BE2C (cell line): ENCODE measurements at places on chromosomes 12 and 14.
A peak's percentile ranks its signal among the peaks of the same experiment; 100 is the strongest.

DNA sequence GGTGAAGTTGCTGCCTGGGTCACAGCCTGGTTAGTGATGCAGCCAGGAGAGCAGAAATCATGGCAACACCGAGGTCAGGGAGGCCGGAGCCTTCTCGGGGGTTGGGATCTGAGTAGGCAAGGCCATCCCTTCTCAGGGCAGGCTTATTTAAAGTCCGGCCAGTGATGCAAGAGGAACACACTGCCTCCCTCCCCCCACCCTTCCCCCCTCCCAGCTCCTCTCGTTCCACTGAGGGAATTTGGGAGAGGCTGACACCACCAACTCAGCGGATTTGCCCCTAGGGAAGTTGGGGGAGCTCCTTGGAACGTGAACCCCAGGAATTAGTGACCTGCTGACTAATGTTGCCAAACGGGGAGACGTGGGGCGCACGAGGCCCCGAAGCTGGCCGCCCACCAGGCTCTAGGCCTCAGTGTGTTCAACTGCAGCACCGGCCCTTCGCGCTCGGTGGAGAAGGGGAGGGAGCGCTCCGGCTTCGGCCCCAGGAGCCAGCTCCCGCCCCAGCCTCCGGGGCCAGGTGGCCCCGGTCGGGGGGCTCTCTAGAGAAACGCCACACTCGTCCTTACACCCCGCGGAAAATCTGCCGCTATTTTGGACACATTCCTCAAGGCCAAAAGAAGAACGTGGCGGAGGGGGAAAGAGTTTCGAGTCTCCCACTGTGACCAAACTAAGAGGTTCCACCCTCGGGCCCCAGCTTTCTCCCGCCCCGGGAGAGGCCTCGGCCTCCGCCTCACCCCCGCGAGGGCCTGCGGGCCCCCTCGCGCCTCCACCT lies 1.6 kb downstream of the CTDSP2 start:
- DNase-seq: peak; percentile 64

GRCh38 chr14:40122968-40123648 lies 690.9 kb upstream of the FBXO33 start:
- no peak for DNase-seq

- no peak for DNase-seq
Observed at GRCh38 chr14:89845346-89845745, 109.2 kb downstream of the EFCAB11 start.

GRCh38 chr12:111444925-111445725 lies 39.4 kb downstream of the SH2B3 start:
- DNase-seq: peak; percentile 63

DNA sequence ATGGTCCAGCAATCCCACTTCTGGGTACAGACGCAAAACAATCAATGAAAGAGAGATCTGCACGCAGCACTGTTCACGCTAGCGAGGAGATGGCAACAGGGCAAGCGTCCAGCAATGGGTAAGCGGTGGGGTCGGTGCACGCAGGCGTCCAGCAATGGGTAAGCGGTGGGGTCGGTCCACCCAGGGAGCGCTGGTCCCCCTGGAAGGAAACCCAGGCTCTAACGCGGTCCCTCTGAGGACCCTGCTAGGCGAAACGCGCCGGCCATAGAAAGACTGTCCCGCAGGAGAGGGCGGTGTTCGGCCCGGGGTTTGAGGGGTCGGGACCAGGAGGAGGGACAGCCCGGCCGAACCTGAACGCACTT lies 618 bp upstream of the PGAM5 start:
- no peak for DNase-seq

DNA sequence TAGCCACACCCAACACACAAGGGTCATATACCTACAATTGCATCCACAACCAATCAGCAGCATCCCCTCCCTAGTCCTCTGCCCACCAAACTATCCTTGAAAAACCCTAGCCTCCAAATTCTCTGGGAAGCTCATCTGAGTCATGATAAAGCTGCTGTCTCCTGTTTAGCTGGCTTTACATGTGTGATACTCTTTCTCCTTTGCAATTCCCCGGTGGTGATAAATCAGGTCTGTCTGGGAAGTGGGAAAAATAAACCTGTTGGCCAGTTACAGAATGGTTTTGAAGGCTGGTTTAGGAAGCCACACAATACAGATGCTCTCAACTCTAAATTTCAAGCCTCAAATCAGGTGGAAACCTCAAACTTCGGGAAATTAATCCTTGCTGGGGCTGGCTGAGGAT lies 41.9 kb downstream of the TMEM132D start:
- no peak for DNase-seq

DNA sequence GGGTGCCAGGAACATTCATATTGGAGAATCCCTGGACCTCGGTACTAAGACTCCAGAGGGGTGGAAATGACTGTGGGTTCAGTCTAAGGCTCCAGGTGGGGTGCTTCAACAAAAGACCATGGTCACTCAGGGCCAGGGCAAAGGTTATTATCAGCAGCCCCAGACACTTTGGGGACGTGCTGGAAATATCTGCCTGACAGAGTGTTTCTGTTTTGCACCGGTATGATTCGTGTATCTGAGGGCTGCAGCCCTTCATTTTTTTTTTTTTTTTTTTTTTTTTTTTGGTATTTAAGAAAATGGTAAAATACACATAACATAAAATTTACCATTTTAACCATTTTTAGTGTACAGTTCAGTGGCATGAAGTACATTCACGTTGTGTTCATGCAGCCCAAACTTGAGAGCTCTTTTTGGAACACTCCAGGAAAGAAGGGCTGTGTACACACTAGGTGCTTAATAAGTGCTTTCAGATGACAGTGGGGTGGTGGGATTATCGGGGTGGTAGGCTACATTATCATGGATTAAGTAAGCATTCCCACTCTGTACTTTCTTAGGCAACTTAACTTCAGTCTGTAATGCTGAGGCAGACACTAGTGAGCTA lies 120.3 kb downstream of the CHST11 start:
- DNase-seq: no peak

DNA sequence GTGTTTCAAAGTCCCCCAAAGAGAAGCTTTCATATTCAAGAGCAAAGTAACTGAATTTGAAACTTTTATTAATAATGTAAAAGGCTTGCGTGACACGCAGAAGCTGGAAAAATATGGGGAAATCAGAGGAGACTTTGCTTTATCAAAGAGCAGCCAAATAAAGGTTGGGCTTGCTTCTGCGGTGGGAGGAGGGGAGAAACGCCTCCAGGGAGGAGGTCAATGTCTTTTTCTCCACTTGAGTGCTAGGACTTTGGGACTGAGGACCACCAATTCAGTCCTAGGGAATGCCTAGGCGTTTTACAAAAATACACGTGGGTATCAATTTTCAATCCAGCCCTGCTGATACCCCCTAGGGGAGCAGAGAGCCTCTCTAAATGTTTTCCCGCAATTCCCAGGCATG lies 60.9 kb upstream of the FZD10 start:
- no peak for DNase-seq

DNA sequence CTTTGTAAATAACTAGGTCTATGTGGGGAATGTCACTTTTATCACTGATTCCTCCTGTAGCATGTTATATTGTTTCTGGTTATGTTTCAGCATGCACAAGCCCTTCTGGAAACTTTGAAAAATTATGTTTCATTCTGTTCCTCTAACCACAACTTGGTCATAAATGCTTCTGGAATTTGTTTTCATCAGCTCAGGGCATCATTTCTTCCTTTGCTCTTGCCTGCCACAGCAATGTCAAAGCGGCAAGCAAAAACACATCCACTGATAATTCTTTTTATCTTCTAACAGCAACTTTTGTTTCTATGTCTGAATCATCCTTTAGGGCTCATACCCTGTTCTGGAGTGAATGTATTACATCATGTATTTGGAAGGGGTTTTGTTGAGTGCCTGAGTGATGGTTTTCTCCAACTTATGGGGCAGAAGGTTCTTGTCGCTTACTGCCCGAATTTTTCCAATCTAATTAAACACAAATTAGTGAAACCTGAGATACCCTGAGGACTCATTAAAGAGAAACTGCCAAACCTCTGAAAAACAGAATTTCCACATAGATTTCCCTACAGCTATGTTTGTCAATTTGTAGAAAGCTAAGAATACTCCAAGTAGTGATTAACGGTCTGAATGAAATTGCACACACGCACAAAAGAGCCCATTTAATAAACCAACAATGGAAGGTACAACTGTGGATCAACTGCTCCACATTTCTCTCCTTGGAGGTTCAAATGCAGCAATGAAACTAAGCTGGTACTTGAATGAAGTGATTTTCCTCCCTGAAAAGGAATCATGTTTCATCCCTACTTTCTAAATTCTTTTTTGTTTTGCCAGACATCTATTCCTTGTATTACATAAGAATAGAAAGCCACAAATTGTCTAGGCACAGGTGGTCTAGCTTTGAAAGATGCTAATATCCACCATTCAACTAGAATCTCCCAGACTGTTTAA lies 173.5 kb upstream of the KRR1 start:
- no peak for DNase-seq

DNA sequence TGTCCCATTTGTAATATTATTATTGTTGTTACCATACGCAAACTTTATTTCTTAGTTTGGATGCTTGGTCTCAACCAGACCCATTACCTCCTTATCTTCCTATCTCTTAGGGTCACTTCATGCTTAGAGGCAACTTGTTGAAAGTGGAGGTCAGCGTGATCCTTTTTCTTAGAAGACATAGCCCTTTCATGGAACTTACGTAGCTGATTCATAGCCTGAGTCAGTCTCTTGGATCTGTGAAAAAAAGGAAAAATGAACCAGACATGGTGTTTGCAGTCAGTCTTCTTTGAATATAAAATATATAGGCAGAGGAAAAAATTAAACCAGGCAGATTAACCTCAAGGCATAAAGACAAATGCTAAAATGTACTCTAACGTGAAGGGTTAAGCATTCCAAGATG lies 613.7 kb downstream of the DIO2 start:
- no peak for DNase-seq

DNA sequence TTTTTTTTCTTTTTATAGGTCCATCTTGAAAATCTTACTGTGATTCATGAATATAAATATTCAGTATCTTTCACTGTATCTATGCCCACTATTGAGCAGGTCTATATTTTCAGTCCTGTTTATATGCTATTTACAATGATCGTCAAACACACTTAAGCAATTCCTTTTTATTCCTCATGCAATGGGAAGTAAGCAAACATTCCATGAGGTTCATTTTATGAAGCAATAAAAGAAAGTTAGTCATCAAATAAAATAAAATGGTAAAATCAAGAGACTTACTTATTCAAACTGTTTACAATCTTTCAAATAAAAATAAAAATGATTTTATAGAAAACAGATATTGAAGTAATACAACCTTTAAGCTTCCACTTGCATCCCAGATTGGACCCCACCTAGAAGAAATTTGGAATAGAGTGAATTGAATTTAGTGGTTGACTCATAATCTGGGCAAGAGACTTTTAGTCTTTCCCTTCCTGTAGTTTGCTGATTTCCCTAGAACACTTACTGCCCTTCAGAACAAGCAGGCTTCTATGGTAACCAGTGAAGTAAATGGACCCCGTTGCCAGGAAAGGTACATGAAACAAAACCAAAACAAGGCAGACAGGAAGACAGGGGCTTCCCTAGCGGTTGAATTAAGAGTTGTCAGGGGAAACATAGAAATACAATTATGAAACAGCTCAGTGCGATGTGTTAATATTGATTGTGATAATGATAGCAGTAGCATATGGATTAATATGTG lies 241.0 kb upstream of the ATP2B1 start:
- no peak for DNase-seq

- no peak for DNase-seq
Observed at GRCh38 chr12:80977346-80977745, 39.6 kb upstream of the LIN7A start.

DNA sequence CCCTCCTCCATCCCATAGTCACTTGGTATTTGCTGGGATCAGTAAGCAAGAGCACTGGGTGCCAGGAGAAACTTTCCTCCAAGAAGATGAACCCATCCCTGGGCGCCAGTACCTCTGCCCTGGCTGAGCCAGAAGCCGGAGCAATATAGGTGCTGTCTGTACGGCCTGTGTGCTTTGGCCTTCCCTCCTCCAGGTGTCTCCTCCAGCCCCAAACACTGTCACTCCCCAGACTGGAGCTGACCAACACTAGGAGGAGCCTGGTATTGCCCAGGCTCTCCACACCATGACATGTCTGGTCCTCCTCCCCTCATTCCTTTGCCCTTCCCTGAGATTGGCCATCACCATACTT lies 4.9 kb downstream of the GSTZ1 start:
- no peak for DNase-seq

- no peak for DNase-seq
Observed at GRCh38 chr12:89882050-89882449, 173.4 kb upstream of the ATP2B1 start.

DNA sequence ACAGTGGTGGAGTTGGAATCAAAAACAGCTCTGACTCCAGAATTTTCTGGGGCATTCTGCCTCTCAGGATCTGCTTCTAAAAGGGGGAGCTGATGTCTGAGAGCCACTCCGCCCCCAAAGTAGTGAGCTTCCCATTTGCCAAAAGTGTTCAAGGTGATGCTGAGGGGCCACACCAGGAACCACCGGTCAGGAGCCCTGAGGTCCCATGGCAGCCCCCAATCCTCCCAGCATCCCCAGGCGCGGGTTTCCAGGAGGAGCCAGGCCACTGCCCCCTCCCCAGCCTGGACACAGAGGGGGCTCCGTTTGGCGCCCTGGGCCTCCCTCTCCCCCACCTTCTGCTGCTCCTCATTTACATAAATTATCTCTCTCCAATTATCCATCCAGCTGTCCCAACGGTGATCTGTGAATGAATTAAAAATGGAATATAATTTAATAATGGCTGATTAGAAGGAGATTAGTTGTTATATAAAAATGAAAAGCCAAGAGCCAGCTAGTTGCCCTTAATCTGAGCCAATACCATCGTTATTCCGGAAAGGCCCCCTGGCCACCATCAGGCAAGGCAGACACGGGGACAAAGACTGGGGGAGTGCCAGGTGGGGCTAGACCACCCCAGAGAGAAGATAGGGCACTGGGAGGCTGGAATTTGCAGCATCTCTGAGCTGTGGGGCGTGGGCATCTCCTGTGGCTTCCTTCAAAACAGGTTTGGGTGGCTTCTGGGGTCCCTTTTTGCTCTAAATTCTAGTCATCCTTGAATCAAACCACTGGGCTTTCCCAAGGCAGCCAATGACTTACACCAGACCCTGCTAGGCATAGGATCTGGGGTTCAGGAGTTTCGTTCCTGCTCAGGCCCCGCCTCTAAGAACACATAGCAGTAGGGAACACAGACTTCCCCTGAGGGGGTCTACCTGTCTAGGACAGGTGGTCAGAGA lies 19.7 kb upstream of the VSX2 start:
- DNase-seq: no peak

GRCh38 chr14:92456215-92457015 lies 57.2 kb upstream of the RIN3 start:
- peak; percentile 44 for DNase-seq

GRCh38 chr12:89138048-89138852 lies 214.1 kb downstream of the DUSP6 start:
- no peak for DNase-seq

DNA sequence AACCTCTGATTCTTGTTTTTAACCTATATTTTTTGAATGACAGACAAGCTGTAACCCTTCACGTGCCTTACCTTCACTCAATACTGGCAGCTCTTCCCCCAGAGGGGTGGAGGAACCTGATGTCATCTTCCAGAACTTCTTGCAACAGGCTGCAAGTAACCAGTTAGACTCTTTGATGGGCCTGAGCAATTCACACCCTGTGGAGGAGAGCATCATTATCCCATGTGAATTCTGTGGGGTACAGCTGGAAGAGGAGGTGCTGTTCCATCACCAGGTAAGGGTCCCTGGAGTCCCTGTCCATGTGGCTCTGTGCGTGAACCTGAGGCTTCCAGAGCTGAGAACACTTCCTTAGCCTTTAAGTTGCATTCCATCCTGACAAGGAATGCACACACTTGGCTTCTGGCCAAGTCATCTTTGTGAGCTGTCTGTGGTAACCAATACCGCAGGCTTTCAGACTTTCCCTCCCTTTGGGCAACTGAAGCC lies 22.7 kb downstream of the TRAFD1 start:
- DNase-seq: no peak

- DNase-seq: no peak
Observed at GRCh38 chr12:52271158-52271557, 3.3 kb upstream of the KRT86 start.
